Dermis microvascular lymphatic vessel endothelial cell (primary cell): ENCODE measurements at places on chromosomes 3 and 15.
A peak's percentile ranks its signal among the peaks of the same experiment; 100 is the strongest.

GRCh38 chr3:54791501-54792156 lies 136.2 kb downstream of the LRTM1 start:
- no peak for DNase-seq

DNA sequence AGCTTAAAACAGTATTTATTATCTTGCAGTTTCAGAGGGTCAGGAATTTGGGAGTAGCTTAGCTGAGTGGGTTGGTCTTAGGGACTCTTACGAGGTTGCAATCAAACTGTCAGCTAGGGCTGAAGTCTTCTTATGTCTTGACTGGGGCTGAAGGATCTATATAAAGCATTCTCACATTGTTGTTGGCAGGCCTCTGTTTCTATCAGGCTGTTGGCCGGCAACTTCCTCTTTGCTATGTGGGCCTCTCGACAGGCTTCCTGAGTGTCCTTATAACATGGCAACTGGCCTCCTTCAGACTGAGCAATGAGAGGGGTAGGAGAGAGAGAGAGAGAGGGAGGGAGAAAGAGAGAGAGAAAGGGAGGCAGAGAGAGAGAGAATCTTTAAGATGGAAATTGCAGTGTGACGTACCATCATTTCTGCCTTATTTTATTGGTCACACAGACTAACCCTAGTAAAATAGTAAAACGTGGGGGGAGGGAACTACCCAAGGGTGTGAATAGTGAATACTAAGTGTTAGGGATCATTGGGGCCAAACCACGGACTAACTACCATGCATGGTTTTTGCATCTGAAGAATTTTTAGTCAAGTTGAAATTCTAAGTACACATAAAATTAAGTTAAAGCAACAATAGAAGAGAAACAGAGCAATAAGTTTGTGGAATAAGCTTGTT lies 16.1 kb downstream of the FGF7 start:
- no peak for DNase-seq

- no peak for DNase-seq
These were observed 60.7 kb downstream of the UBE2E2 start for GRCh38 chr3:23263796-23264195.

- DNase-seq: no peak
These were observed 165.3 kb downstream of the GOLIM4 start for GRCh38 chr3:167930453-167930852.

DNA sequence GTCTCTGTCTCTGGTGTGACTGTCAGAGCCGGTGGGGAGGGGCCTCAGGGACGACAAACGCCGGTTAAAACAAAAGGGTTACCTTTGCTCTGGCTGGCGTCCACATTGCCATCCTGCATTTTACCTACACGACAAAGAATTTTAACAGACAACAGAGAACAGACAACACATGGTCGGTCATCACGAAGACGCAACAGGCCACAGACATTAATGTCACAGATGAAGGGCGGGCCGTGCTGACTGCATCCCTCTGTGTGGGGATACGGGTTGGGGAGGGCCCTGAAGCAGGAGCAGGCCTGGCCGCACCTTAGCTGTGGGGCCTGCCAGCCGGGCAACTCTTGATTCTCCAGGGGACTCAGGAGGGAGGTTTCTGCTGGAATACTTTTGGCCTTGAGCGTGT lies 58.2 kb upstream of the SEC13 start:
- DNase-seq: no peak

- peak; percentile 5 for DNase-seq
These were observed 75.3 kb upstream of the BOC start for GRCh38 chr3:113136071-113136470.

- no peak for DNase-seq
These were observed 49.1 kb upstream of the TLE3 start for GRCh38 chr15:70146771-70147170.

GRCh38 chr3:39378088-39378487 lies 5.1 kb upstream of the SLC25A38 start:
- peak; percentile 7 for DNase-seq
